ENCODE measurements at places on chromosomes 13 and 19.
A peak's percentile ranks its signal among the peaks of the same experiment; 100 is the strongest.

GRCh38 chr19:16143399-16144215, at the start of gene HSH2D:
HSH2D (plus strand) TSS chr19:16143685; CDS start chr19:16148751, 5,066 bp downstream.
- no peak for DNase-seq

- DNase-seq: no peak
Observed at GRCh38 chr13:108948251-108948671, 318.9 kb downstream of the MYO16 start.

DNA sequence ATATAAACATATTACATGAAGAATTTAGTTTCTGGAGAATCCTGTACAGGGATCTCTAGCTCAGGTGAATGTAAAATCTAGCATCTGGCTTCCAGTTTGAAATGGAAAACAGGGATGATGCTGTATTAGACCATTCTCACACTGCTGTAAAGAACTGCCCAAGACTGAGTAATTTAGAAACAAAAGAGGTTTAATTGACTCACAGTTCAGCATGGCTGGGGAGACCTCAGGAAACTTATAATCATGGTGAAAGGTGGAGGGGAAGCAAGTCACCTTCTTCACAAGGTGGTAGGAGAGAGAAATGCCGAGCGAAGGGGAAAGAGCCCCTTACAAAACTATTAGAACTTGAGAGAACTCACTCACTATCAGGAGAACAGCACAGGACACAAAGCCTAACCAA, 17.0 kb upstream of the N4BP2L2 start:
- DNase-seq: no peak

DNA sequence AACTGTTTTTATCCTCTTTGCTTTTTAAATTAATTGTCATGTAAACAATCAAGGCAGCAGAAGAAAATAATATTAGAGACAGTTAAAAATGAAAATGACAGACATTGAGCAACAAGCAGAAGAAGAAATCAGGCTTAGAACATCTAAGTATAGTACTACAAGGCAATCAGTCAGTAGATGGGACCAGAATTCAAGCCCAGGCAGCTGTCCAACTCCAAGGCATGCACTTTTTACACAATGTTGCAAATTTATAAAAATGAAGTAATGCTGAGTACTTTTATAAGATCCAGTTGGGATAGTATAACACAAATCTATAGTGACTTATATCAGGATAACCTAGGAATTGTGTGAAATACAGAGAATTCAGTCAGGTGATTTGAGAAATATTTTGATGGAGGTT, 2815.8 kb downstream of the PCDH9 start:
- DNase-seq: peak; percentile 13

DNA sequence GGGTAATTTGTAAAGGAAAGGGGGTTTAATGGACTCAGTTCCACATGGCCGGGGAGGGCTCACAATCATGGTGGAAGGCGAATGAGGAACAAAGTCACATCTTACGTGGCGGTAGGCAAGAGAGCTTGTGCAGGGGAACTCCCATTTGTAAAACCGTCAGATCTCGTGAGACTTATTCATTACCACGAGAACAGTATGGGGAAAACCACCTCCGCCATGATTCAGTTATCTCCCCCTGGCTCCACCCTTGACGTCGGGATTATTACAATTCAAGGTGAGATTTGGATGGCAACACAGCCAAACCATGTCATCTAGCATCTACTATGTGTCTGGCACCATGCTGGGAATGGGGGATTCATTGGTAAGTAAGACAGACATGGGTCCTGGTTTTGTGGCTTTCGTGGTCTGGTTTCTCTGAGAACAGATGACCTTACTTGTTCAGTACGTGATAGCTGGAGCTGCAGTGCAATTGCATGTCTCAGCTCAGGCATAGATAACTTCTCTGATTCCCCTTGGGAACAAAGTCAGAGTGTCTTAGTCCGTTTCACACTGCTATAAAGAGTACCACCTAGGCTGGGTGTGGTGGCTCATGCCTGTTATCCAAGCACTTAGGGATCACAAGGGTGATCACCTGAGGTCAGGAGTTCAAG, 8.3 kb downstream of the ZNF554 start:
- no peak for DNase-seq

GRCh38 chr19:18388100-18388959, 2.4 kb downstream of the GDF15 start:
- DNase-seq: peak; percentile 59

DNA sequence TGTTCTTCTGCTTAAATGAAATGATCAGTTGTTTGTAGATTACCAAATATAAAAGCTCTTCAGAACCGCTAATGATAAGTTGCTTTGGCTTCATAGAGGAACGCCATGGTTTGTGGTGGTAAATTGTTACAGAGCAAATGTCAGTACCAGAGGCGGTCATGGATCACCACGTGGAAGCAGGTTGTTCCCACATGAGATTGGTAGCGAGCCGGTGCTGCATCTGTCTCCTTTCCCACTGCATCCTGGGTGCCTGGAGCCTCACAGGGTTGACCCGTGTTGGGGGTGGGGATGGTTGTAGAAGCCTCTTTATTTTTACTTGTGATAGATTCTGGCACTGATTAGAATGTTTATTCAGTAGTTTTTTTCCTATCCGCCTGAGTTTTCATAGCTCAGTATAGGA, 14.7 kb downstream of the GARRE1 start:
- no peak for DNase-seq

GRCh38 chr19:6132482-6132881, 3.0 kb upstream of the ACSBG2 start:
- no peak for DNase-seq

DNA sequence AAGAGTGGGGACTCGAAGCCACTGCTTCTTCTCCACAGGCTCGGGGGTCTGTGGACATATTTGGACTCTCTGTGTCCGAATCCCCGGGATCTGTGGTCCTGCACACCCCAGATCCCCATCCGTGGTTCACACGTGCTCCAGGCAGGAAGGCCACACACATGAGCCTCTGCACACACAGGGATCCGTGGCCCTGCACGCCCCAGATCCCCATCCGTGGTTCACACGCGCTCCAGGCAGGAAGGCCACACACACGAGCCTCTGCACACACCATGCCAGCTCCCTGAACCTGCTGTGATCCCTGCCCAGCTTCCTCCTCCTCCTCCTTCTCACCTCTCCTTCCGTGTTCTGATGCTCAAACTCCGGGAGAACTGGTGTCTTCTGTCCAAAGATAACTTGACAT, 3.1 kb downstream of the TEX29 start:
- DNase-seq: no peak

DNA sequence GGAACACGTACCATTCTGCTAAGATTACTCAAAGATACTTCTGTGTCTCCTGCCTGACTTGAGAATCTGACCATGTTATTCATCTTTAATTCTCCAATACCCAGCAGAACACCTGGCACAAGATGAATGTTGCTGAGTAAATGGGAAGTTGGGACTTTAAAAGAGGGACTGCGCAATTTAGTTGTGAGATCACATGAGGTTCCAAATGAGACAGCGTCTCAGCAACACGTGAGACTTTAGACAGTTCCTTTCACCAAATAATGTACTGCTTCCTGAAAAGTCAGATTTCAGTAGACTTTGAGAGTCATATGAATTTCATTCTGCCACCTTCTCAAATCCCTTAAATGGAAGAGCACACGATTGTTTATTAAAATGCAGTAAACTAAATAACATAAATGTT, 36.7 kb downstream of the DOCK9 start:
- no peak for DNase-seq

DNA sequence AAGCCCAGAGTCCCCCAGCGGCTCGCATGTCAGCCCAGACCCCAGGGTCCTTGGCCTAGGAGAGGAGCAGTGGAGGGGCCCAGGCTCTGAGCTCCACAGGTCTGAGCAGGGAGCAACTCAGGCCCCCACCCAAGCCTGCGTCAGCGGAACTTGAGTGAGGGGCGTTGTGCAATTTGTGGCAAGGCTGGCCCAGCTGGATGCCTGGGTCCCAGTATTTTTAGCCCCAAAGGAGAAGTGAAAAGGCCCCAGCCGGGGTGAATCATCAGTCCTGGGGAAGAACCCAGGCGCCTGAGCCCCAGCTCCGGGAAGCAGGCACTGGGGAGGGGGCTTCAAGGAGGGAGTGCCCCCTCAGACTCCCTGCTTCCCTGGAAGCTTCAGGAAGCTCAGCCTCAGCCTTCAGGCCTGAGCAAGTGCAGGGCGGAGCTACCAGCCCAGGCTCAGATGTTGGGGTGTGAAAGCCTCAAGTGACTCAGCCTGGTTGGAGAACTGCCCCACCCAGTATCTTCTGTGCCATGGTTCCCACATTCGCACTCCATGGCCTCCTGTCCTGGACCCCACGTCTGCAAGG, 7.2 kb downstream of the MED29 start:
- peak; percentile 89 for DNase-seq

DNA sequence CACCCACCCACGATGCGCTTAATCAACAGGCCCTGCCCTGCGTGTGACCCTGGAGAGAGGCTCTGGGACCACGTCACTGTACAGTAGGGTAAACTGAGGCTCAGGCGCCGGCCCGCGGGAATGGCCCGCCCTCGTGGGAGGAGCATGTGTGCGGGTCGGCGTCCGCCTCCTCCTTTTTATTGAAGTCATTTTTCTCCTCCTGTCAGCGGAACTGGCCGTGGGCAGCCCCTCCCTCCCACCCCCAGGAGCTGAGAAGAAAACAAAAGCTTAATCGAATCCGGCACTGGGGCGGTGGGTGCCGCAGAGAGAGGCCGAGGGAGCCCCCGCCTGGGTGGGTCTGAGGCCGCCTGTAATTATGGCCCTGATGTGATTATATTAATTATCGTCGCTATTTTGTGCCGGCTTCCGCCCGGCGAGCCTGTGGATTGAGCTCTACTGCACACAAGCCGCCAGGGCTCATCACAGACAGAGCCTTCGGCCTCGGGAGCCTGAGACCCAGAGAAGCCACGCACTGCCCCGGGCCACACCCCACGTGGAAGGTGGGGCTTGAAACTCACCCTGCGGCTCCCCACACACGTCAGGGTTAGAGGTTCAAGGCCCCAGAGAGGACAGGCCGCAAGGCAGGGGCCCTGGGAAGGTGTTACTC, 7.0 kb downstream of the C2CD4C start:
- no peak for DNase-seq

DNA sequence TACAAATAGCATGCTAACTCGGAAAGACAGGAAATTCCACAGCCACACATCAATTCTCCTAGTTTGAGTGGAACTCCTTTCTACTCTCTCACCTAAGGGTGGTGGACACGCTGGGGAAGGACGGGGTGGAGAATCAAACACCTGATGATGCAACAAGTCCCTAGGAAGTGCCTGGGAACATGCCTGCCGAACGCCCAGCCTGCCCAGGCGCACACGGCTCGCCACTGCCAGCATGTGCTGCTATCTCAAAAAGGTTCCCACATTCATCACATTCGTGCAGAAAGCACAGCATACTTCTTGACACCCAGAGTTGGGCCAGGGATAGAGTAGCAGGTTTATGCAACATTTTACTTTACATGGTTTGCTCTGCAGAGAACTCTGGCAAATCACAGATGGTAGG, 164.6 kb downstream of the ABCC4 start:
- DNase-seq: no peak

DNA sequence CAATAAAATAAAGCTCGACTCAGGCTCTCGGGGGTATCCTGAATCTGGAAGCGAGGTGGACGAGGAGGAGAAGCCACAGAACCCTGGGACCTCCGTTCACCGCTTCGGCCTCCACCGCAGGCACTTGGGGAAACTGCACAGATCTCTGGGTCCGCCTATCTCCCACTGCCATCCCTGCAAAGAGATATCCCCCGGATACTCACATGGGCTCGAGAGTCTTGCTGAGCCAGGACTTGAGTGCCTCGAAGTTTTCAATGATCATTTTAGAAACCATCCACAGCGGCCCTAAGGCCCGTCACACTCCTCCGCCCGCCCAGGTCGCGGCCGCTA, 589 bp downstream of the RBM26 start:
- peak; percentile 31 for DNase-seq

GRCh38 chr13:68588623-68589022, 1358.5 kb upstream of the PCDH9 start:
- DNase-seq: no peak

GRCh38 chr13:113810640-113811039, 51.6 kb downstream of the TMEM255B start:
- no peak for DNase-seq

GRCh38 chr19:42165146-42165545, 32.9 kb upstream of the POU2F2 start:
- no peak for DNase-seq

- DNase-seq: no peak
Observed at GRCh38 chr13:20544201-20544923, 18.7 kb upstream of the CRYL1 start.

- DNase-seq: no peak
Observed at GRCh38 chr13:78836238-78836784, 177.4 kb upstream of the OBI1 start.

DNA sequence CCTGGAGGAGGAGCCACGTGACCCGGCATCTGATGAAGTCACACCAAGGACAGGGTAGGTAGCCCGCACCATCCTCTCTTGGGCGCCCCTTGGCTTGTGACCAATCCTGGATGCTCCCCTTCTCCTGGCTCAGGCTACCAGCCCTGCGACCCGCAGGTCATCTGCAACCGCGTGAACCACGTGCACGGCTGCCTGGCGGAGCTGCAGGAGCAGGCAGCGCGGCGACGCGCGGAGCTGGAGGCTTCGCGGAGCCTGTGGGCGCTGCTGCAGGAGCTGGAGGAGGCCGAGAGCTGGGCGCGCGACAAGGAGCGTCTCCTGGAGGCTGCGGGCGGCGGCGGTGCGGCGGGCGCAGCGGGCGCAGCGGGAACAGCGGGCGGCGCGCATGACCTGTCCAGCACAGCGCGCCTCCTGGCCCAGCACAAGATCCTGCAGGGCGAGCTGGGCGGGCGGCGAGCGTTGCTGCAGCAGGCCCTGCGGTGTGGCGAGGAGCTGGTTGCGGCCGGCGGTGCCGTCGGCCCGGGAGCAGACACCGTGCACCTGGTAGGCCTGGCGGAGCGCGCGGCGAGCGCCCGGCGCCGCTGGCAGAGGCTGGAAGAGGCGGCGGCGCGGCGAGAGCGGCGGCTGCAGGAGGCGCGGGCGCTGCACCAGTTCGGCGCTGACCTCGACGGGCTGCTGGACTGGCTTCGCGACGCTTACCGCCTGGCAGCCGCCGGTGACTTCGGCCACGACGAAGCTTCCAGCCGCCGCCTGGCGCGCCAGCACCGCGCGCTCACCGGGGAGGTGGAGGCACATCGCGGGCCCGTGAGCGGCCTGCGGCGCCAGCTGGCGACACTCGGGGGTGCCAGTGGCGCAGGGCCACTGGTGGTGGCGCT, 45.9 kb downstream of the SPTBN4 start:
- peak; percentile 20 for DNase-seq

GRCh38 chr19:14555918-14556661, 15.8 kb downstream of the NDUFB7 start:
- no peak for DNase-seq

DNA sequence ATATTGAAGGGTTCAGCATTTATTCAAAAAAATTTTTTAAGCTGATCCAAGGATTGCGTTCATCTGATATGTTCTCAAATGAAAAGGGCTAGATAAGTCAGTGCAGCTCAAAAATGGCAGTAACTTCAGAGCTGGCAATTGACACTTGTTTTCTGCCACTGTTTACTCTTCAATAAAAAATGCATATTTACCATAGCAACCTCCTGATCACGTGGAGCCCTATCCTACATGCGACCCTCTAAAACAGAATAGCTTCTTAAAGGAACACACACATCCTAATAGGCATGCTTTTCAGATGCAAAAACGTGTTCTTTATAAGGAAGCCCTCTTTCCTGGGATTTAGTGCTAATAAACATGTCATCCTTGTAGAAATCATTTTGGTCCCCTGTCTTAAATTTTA, 150.2 kb downstream of the ZNF536 start:
- DNase-seq: no peak

All from cardiac fibroblast (primary cell).